Stimulated activated CD8-positive, alpha-beta memory T cell treated with anti-CD3 and anti-CD28 coated beads, Interleukin-4, amount 100 ng/mL, for 1 hour (primary cell): ENCODE measurements at places on chromosomes 11 and 22.
A peak's percentile ranks its signal among the peaks of the same experiment; 100 is the strongest.

GRCh38 chr11:772429-773390 is 4.6 kb downstream of the GATD1 start:
- no peak for DNase-seq

- no peak for DNase-seq
These were observed 89.1 kb upstream of the DBX1 start for GRCh38 chr11:20249378-20249777.

GRCh38 chr11:46808799-46809431 is 37.2 kb downstream of the CKAP5 start:
- DNase-seq = no peak

GRCh38 chr22:29136782-29137700 is 64.2 kb downstream of the KREMEN1 start:
- no peak for DNase-seq

DNA sequence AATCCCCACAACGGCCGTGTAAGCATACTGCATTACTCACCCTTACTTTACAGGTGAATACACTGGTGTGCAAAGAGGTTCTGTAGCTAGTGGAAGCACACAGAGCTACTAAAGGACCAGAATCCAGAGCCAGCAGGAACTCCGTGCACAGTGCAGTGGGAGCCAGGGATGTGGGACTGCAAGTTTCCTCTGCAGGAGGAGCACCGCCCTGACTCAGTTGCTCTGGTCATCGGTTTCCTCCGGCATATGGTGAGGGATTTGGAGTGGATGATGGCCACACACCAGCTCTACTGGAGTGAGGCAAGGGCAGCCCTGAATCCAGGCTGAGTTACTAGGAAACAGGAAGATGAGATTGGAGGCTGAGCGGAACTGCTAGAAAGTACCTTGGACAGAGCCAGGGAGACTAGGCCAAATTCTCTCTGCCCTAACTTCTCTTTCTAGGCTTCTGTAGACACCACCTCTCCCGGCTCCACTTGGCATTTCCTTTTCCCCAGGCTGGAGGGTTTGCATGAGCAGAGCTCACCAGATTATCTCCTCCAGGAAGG is 18.2 kb upstream of the C22orf42 start:
- DNase-seq = no peak

- DNase-seq = no peak
These were observed 4.2 kb downstream of the FBLN1 start for GRCh38 chr22:45506816-45507360.

DNA sequence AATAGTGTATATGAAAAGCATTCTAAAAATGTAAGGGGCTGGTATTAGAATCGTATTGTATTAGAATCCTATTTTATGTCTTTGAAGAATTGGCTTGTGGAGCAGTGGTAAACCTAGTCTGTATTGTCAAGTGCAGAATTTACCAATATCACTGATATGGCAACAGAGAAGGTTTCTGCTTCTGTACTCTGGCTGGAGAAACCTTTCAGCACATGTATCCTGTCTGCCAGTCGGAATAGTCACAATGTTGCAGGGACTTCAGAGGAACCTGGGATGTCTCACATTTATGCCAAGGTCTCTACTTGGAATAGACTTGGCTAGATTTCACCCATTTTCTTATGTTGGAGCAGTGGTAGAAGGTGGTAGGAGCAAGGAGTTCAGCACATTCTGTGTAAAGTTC is 4.4 kb downstream of the MTMR3 start:
- no peak for DNase-seq

GRCh38 chr11:92399705-92400104 is 175.1 kb downstream of the FAT3 start:
- no peak for DNase-seq

GRCh38 chr11:93489841-93490240 is 53.4 kb downstream of the SMCO4 start:
- DNase-seq = no peak

- no peak for DNase-seq
These were observed 765 bp downstream of the GAB4 start for GRCh38 chr22:17007257-17007656.

- no peak for DNase-seq
These were observed 47.2 kb downstream of the KCNQ1OT1 start for GRCh38 chr11:2652333-2653197.

DNA sequence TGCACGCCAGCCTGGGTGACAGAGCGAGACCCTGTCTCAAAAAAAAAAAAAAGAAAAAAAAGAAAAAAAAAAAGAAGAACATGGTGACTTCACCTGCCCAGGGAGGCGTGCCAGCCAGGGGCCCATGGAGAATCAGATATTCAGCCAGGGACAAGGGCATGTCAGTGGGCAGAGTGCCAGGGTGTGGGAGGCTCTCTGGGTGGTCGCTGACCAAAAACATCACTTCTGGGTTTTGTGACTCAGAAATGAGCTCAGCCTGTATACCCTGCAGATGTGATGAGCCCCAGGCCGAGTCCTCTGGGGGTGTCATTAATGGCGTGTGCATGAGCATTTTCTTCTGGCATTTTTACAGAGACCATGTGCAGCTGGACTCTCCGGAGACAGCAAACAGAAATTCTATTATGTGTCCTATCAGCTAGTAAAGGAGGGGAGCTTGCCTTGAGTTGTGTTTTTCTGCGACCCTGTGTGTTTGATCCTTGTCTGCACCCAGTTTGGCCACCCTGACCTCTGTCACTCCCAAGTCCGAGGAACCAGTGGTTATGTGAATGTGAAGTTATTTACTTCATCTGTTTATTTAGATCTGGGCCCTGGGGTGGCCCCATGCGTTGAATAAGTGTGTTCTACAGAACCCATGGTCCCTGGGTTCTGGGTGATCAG is 53.6 kb downstream of the BCR start:
- DNase-seq = no peak

- no peak for DNase-seq
These were observed 29.0 kb downstream of the TMEM225 start for GRCh38 chr11:123856444-123856843.

DNA sequence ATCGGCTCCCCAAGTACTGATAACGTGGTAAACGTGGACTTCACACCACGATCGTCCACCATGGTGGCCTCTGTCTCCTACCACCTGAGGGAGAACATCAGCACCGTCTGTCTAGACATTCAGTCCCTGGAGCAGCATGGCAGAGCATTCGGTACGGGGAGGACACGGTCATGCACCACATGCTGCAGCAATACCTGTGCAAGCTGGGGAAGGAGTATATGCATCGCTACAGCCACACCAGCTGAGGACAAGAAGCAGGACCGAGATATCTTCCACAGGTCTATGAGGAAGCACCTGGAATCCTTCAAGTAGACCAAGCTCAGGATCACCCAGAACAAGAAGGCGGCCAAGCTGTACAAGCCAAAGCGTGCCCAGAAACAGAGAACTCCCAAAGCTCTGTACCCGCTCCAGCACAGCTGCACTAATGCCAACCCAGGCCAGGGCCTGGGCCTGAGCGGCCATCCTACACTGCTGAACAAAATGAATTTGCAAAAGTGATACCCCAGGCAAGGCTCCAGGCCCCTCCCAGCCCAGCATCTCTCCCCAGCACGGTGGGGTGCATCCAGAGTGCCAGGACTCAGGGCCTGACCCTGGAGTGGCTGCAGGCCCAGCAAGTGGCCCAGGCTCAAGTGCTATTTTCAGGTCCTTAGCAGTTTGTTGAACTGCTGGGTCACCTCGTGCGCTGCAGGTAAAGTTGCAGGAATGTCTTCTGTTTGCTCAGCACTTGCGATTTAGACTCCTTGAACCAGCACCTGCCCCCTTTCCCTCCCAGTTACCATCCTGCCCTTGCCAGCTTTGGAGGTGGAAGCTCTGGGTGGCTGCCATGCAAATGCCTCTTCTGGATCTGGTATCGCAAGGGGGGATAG is 119.3 kb upstream of the SERPIND1 start:
- no peak for DNase-seq

DNA sequence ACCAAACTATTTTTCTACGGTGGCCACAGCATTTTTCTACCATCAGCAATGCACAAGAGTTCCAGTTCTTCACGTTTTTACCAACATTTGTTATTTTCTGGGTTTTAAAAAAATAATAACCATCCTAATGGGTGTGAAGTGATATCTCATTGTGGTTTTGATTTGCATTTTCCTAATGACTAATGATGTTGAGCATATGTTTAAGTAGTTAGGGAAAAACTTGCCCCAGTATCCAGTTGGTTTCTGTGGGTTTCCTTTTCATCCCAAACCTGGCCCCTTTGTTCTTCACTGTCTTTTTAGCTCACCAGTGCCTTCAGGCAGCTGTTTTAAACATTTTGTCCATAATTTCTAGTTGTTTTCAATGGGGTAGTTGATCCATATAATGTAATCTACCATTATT is 14.7 kb upstream of the PTS start:
- no peak for DNase-seq

DNA sequence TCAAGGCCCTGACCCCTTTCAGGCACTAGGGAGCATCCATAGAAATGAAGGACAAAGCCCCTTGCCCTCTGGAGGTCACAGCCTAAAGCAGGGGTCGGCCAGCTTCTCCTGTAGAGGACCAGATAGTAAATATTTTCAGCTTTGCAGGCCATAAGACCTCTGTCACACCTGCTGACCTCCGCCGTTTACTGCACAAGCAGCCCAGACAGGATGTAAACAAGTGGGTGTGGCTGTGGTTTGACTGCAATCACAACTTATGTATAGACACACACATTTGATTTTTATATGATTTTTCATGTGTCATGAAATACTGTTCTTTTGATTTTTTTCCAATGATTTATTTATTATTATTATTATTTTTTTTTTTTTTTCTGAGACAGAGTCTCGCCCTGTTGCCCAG is 34.3 kb downstream of the KIAA1671 start:
- DNase-seq = no peak

DNA sequence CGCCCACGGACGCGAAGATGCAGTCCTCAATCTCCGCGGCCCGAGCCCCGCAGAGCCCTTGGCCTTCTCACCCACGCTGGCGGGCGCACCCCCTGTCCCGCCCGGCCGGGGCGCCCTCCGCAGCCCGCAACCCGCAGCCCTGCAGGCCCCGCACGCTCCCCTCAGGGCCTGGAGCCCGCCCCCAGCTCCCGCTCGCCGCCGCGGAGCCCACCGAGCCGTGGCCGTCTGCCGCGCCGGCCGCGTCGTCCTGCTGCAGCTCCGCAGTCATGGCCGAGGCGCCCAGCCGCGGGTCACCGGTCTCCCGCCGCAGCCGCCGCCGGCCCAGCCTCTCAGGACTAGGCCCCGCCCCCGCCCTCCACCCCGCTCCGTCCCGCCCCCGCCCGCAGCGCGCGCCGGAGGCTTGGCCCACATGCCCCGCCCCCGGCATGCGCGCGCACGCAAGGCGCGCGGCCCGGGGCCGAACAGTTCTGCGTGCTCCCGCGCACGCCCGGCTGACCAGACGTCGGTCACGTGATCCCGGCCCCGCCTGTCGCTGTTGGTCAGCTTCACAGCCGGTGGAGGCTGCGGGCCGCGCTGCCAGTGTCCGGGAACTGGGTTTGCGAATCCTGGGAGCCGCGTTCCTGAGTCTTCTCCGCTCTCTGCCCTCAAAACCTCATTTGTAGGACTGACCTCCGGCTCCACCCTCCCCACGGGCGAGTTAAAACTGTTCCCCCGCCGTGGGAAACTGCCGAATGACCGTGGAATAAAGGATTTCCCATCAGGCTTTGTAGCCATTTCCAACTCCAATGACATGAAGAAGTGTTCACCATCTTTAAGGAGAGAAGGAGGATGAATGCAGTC is at the start of gene USP28:
USP28 (minus strand) TSS at position 339 of the 840 bp plus-strand sequence; CDS start at position 268, 71 bp downstream.
- DNase-seq = peak; percentile 61

GRCh38 chr11:131656839-131657211 is 286.4 kb downstream of the NTM start:
- DNase-seq = no peak

GRCh38 chr11:103929170-103929903 is 107.1 kb upstream of the DDI1 start:
- DNase-seq = no peak

- DNase-seq = no peak
These were observed 50.0 kb downstream of the BID start for GRCh38 chr22:17724241-17724640.

- no peak for DNase-seq
These were observed 267.3 kb upstream of the MPPED2 start for GRCh38 chr11:30853439-30853838.

DNA sequence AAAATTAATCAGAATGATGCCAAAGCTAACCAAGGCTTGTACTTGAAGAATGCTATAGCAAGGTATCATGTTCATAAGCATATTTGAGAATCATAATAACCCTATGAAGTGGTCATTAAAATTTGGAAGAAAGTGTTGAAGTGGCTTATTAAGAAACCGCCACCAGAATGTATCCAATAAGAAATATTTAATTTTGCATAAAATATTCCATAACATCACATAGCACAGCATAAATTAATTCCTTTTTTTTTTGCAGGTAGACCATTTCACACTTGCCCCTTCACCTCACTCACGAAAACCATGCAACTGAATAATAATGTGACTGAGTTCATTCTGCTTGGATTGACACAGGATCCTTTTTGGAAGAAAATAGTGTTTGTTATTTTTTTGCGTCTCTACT is at the start of gene OR4C16:
OR4C16 (plus strand) TSS at position 301 of the 400 bp plus-strand sequence; CDS start at position 301, 0 bp downstream.
- DNase-seq = no peak

- DNase-seq = no peak
These were observed 31.8 kb downstream of the RNF169 start for GRCh38 chr11:74780248-74781005.

GRCh38 chr22:44500599-44500998 is 2.6 kb upstream of the RTL6 start:
- no peak for DNase-seq

- no peak for DNase-seq
These were observed 11.8 kb downstream of the RFPL1 start for GRCh38 chr22:29450222-29450621.

- DNase-seq = no peak
These were observed 110.4 kb downstream of the RRAS2 start for GRCh38 chr11:14248580-14248981.

DNA sequence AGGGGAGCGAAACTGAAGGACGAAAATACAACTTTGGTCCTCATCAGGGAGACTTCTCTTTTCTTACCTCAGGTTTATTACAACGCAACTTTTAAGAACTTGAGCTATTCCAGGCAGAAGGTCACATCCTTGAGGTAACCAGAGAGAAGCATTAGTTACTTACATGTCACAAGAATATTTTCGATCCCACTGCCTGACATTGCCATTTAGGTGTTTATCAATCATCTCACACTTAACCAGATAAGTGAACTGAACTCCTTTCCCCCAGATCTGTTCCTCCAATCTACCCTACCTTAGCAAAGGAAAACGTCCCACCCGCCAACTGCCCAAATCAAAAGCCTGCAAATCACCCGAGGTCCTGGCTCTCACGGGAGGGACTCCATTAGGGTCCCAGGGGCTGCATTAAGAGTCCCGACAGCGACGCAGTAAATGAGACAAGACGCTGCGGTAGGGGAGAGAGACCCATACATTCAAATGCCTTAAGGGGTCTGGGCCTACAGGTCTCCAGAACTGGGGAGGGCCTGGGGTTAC is 734 bp downstream of the ZNF280B start:
- DNase-seq = no peak

- no peak for DNase-seq
These were observed 361.3 kb upstream of the MTNR1B start for GRCh38 chr11:92607969-92608722.
